ENCODE measurements at places on chromosomes 5 and 9.

- no peak for DNase-seq
These were observed 19.1 kb upstream of the SLC31A2 start for GRCh38 chr9:113131689-113132151.

DNA sequence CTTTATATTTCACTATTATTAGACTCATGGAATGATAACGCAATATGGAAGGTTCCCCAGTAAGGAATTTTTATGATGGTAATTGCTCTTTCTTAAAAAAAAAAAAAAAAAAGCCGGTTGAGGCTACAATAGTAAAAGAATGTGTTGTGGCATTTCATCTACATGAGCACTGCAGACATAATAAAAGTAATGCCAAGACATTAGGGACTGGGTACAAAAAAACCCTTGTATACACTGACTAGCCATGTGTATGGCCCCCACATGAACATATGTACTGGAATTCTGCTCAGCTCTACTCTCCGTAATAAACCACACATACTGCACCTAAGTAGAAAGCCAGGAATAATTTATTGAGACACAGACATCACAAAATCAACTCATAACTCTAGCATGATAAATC, 218.4 kb downstream of the ADAMTS6 start:
- no peak for DNase-seq

DNA sequence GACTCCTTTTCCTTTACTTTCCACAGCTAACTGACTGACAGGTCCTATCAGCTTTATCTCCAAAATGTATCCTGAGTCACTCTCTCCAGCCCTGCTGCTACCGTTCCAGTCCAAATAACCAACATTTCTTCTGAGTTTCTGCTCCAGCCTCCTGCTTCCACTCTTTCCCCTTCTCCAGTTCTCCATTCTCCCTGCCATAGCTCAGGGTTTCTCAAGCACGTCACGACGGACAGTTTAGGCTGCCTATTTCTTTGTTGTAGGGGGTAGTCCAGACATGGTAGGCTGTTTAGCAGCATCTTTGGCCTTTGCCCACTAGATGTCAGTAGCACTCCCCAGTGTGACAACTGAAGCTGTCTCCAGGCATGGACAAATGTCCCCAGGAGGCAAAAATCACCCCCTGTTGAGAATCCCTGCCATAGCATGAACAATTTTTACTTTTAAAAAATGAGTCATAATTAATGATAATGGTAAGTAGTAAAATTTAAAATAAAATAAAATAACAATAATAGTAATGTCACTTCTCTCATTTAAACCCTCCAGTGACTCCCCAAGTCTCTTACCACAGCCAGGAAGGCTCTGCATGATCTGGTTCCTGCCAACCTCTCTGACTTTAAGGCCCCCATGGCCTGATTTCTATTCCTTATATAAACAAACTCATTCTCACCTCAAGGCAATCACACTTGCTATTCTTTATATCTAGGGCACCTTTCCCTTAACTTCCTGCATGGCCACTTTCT, 105.4 kb upstream of the FER start:
- peak; percentile 8 for DNase-seq

GRCh38 chr5:73483676-73484075, 14.6 kb upstream of the BTF3 start:
- no peak for DNase-seq

DNA sequence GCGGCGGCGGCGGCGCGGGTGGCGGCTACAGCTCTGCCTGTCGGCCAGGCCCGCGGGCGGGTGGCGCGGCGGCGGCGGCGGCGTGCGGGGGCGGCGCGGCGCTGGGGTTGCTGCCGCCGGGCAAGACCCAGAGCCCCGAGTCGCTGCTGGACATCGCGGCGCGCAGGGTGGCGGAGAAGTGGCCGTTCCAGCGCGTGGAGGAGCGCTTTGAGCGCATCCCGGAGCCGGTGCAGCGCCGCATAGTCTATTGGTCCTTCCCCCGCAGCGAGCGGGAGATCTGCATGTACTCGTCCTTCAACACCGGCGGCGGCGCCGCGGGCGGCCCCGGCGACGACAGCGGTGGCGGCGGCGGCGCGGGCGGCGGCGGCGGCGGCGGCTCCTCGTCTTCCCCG, 296 bp downstream of the ZSWIM6 start:
- DNase-seq = no peak

- DNase-seq = no peak
These were observed 46.4 kb upstream of the SHC3 start for GRCh38 chr9:89225036-89225435.

DNA sequence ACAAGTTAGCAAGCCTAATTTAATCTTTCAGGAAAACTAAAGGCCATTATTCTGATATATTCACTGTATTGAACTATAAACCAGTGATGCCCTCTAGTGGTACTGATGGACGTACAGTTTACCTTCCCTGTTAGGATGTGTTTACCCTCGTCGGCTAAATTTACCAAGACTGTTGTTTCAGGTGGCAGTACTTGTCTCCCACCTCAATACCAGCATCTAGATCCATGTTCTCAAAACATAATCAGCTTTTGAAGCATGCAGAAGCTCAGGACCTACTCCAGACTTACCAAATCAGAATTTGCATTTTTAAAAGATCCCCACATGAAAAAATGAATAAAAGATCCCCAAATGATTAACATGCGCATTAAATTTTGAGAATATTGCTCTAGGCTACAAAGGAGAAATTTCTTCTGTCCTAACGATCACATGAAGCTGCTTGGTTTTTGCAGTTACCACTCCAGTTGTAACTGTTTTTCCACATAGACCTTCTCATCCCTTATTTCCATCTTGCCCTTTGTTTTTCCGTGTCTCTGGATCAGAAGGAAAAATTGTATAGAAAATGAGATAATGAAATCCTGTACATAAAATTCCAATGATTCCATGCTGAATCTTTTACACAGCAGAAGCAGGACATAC, 3.2 kb upstream of the BAAT start:
- no peak for DNase-seq

GRCh38 chr5:164532235-164532900, 1026.9 kb downstream of the MAT2B start:
- no peak for DNase-seq

GRCh38 chr5:75460942-75461610, 50.4 kb downstream of the CERT1 start:
- no peak for DNase-seq

DNA sequence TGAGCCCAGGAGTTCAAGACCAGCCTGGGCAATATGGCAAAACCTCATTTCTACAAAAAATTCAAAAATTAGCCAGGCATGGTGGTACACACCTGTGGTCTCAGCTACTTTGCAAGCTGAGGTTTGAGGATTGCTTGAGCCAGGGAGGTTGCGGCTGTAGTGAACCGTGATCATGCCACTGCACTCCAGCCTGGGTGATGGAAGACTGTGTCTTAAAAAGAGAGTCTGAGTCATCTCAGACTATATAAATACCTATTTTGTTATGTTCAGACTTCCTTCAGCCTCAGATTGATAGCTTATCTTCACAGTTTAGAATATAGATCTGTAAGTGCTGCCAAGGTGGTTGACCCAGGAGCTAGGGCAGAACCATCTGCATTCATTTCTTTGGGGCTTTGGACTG, 1.6 kb upstream of the PAIP2 start:
- DNase-seq = no peak

GRCh38 chr5:154395407-154396106, 50.2 kb upstream of the SAP30L start:
- DNase-seq = no peak

- no peak for DNase-seq
These were observed 62.2 kb downstream of the IPPK start for GRCh38 chr9:92607773-92608172.

DNA sequence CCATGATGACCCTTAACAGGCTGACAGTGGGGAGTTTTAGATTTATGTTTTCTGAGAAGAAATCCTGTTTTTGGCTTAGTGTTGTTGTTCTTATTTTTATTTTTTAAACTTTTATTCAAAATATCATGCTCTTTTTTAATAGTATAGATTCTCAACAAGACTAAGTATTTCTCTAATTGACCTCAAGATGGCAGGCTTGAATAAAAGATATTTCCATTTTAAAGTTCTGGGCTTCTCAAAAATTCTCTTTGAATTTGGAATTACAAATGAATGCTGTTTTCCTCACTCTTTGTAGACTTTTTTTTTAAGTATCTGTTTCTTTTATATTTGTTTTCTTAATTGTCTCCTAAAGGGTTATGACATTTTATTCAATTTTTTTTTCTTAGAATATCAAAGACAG, 50.0 kb upstream of the SH3GL2 start:
- DNase-seq = no peak

DNA sequence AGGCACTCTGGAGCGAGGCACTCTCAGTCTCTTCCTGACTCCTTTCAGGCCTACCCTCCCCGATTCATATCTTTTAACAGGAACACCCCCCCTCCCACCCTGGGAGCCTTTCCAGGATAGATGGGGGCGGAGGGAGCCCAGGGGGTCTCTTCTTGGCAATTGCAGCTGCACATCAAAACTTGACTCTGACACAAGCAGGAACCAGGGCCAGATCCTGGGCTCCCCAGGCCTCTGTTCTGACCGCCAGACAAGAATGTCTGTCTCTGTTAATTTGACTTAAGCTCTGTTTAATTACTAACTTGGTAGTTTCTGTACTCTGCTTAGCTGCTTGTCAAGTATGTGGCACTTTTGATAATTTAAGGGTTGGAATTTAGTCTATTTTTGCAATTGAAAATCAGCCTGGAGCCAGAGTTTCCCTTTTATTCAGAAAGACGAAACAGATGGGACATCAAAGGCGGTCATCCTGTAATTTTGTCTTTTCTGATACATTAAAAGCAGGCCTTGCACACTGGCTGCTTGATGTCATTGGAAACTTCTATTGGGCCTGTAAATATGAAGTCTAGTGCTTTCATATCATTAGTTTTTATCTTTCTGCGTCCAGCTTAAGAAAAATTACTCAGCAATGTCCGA, 43.3 kb downstream of the ACTL7B start:
- no peak for DNase-seq

DNA sequence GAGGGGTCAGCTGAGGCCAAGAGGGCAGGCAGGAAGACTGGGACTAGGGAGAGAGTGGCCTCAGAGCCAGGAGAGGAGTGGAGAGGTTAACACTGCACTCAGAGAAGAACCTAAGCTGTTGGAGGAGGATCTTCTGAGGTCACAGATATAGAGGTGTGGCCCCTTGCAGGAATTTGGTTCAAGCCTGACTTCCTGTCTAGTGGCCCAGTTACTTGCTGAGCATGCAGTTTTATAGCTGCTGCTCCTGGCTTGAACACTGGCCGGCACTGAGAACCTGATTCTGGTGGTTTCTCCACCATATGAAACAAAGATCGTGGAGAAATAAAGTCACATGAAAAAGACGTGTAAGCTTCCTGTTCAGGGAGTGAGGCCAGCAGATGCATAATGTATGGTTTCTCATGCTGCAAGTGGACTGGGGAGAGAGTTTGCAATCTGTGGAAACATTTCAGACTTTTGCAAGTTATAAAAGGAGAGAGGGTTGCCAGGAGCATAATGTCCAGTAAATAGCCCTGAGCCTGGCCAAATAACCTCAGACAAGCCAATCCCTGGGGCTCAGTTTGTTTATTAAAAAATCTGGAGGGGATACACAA, 82.6 kb downstream of the GALNT10 start:
- DNase-seq = no peak

DNA sequence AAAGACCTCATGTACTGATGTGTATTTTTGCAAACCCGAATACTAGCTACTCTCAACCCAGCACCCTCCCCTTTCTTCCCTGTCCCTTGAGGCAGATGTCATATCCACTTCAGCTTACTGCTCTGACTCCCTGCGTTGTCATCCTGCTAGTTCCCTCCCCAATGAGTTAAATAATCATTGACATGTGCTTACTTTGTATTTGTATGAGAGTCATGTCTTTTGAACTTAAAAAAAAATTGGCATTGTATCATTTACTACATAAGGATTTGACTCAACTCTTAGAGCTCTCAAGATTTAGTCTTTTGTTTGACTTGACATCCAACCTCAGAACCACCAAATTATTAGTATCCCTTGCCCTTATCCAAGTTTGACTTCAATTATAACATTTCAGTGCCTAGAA, 219.7 kb upstream of the TUT7 start:
- DNase-seq = no peak

DNA sequence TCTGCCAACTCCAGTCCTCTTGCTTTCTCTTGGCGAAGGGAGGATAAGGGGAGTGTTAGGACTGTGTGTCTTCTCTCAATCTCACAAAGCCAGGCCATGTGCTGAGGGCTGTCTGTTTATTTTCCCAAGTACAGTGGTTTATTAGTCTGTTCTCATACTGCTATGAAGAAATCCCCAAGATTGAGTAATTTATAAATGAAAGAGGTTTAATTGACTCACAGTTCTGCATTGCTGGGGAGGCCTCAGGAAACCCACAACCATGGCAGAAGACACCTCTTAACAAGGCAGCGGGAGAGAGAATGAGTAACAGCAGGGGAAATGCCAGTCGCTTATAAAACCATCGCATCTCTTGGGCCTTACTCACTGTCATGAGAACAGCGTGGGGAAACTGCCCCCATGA, 36.2 kb upstream of the CKS2 start:
- no peak for DNase-seq

GRCh38 chr5:61677220-61677619, 345.2 kb downstream of the ZSWIM6 start:
- no peak for DNase-seq

GRCh38 chr5:160237571-160238093, 8.3 kb downstream of the FABP6 start:
- DNase-seq = no peak

DNA sequence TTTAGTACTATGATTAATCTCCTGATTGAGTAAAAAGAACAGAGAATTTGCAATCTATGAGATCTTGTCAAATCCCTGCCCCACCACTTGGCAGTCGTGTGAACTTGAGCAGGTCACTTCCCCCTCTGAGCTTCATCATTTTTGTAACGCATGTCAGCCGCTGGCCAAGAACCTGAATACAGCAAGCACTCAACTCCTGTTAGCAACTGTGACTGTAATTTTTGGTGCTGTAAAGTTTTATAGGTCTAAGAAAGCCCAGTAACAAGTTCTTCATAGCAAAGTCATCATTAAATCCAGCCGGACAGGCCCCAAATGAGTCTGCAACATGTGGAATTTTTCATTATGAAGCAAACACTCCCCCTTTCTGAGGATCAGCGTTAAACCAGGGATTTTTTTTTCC, 49.4 kb downstream of the DRD1 start:
- no peak for DNase-seq

DNA sequence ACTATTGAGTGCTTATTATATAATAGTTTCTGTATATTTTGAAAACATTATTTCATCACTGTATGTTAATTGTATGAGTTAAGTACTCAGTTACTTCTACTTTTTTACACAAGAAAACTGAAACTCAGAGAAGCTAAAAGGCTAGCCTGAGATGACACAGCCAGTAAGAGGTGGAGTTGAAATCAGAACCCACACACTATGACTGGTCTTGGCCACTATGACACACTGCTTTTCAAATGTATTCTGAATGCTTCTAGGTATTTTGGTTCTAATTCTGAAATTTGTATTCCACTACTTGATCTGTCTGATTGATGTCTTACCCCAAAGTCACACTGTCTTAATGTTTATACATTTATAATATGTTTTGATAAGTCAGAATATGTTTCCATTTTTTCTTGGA, 181.8 kb downstream of the ZDHHC21 start:
- no peak for DNase-seq

GRCh38 chr5:174918655-174919054, 194.3 kb downstream of the MSX2 start:
- DNase-seq = no peak

GRCh38 chr5:142104491-142104890, 4.1 kb upstream of the NDFIP1 start:
- DNase-seq = no peak

GRCh38 chr9:5735072-5735471, 97.8 kb downstream of the ERMP1 start:
- DNase-seq = no peak

GRCh38 chr9:129834489-129835127, 467 bp downstream of the C9orf78 start:
- DNase-seq = no peak

GRCh38 chr5:89484962-89485361, 602.0 kb upstream of the MEF2C start:
- DNase-seq = no peak

Measured in stimulated activated CD4-positive, alpha-beta T cell treated with anti-CD3 and anti-CD28 coated beads, Interleukin-15, amount 100 ng/mL, for 1 hour (primary cell).